ENCODE measurements at places on chromosomes 3 and 15. TPM values are rescaled to one million over a fixed set of nuclear protein-coding genes. Genes with fewer than 3 reads are reported as not detected.

DNA sequence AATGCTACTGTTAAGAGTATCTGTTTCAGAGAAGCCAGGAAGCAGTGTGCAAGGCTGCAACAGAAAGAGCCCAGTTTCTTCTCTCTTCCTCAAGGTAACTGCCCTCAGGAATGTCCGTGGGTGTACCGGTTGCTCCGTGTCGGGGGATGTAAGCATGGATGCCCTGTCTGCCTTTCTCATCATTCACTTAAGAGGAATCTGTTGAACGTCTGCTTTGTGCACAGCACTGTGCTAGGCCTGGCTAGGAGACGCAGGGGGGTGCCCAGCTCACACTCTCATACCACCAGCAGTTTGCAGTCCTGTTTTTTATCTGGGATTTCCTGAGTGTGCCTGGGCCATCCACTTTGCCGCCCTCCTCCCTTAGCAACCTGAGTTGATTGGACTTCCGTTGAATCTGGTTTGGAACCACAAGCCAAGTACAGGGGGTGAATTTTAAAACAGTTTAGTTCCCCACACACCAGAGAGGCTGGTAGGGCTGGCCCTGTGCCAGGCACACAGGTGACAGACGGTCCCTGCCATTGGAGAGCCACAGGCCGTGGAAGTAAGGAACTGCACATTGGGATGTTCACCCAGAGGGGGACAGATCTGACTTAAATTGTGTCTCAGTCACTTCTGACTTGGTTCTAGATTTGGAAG, 11.2 kb downstream of the BOC start:
- DNase-seq, result no peak

DNA sequence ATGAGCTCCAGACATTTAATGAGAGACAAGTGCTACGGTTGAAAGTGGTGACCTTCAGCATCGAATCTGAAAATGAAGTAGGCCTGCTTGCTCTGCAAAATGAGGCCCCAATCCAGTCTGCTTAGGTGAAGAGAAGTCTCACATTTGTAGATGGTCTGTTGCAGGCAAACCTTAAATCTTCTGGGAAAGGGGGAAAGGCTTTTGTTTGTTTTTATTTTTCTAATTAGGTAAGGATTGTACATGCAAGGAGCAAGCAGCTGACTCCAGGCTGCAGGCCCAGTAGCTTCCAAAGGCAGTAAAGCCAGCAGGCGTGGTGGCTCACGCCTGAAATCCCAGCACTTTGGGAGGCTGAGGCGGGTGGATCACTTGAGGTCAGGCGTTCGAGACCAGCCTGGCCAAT, 74.3 kb downstream of the HMG20A start:
- DNase-seq, result no peak

GRCh38 chr3:8343058-8343457, 158.6 kb upstream of the LMCD1 start:
- no peak for DNase-seq

GRCh38 chr3:47579875-47580274, 1.2 kb upstream of the CSPG5 start:
- no peak for DNase-seq

- no peak for DNase-seq
Measured at GRCh38 chr3:187061748-187062147, 77.5 kb downstream of the RPL39L start.

DNA sequence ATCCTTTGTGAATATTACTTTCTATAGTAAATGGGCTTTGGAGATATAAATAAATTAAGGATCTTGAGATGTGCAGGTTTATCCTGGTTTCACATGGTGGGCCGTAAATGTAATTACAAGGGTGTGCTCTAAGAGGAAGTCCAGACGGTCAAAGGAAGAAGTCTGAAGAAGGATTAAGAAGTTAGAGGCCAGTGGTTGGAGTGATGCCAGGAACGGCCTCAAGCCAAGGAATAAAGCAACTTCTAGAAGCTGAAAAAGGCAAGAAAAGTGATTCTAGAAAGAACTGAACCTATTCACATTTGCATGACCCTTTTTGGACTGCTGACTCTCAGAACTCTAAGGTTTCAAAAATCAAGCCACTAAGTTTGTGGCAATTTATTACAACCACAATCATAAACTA, 981.3 kb upstream of the ALCAM start:
- DNase-seq, result no peak

- DNase-seq, result no peak
Measured at GRCh38 chr15:63133786-63134185, 12.1 kb downstream of the LACTB start.

DNA sequence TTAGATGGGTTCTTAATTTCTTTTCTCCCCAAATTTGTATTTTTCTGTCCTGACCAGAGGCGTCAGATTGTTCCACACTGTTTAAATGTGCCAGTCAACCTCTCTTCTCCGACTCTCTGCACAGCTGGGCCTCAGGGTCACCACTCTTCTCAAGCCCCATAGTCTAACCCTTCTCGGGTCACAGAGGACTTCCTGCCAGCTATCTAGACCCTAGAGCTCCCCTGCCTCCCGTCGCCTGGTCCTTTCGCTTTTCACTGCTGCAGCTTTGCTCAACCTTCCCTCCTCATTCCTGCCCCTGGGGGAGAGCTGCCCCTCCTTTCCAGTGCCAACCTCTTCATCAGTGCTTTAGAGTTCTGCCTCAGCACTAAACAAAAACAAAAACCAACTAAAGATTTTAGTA, 151.7 kb downstream of the ATG7 start:
- DNase-seq, result no peak

- DNase-seq, result no peak
Measured at GRCh38 chr15:64912379-64913325, 950 bp downstream of the ANKDD1A start.

GRCh38 chr15:90907838-90908507, 4.9 kb downstream of the MAN2A2 start:
- no peak for DNase-seq

DNA sequence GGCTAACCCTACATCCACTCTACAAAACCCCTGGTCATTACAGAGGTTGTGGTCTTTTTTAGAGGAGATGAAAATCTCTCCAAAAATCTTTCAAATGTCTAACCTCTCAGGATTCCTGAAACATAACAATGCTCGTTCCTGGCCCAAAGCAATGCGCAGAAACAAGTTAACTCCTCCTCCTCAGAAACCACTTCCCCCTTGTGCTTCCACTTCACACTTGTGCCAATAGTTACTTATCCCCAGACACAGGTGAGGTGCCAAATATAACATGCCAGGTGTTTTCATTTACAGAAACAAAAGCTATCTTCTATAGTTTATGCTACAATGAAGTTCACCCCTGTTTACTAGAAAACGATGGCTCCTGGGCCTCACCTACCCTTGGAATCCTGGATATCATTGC, 6.2 kb downstream of the NDUFAF1 start:
- DNase-seq, result no peak

Gene ADPRH
- polyA plus RNA-seq, result 6.6 TPM

Gene SENP7
- polyA plus RNA-seq, result 85.8 TPM

Gene RAB6B
- polyA plus RNA-seq, result 19.4 TPM

Gene C3orf20
- 0.09 TPM for polyA plus RNA-seq

Gene FBXL2
- polyA plus RNA-seq, result 30.2 TPM

Gene CLDN1
- polyA plus RNA-seq, result 85.0 TPM

Gene RBP2
- 0.44 TPM for polyA plus RNA-seq

Gene EBLN2
- polyA plus RNA-seq, result 4.3 TPM

Gene NSMCE3
- polyA plus RNA-seq, result 11.0 TPM

Gene UROC1
- 0.07 TPM for polyA plus RNA-seq

Gene TMEM212
- not detected for polyA plus RNA-seq

Measured in right renal pelvis (tissue), 4 donors.